ENCODE measurements at places on chromosomes 6 and 20.
A peak's percentile ranks its signal among the peaks of the same experiment; 100 is the strongest.

DNA sequence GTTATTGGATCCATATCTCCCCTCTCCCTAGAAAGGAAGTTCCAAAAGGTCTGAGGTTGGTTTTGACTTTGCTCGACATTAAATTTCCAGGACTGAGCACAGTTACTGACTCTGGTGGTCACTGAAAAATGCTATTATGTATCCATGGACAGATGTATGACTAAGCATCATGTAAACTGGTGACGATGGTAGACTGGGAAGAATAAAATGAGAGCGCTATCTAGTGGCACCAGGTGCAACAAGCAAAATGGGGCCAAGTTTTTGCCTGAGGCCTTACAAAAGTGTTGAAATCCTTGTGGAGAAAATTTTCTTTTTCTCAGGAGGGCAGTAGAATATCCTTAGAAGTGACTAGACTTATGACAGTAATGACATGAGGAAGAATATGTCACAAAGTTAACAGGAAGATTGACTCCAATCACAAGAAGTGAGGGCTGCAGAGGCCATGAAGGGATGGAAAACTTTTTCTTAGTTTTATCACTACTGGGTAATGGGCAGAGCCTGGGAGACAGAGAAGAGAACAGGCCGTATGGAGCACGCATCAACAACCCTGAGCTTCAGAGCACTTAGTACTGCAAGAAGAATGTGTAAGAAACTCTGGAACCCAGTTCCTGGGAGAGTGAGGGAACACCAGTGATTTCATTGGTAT, 88.9 kb upstream of the ELOVL5 start:
- peak; percentile 39 for DNase-seq

DNA sequence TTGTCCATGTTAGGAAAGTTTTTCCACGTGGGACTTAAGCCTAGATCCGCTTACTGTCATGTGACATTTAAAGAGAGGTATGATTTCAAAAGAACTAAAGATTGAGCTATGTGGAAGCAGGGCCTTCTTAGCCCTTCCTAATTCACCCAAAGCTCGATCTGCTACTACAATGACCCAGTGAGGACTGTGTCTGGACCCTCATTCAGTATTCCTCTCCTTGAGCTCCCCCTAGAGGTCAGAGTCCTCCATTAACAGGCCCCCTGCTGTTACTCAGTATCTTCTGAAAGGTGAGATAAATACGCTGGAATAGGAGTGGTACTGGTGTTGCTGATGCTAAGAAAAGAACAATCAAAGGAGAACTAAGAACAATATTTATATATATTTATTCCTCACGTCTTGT, 414.0 kb downstream of the GJA1 start:
- DNase-seq = no peak

DNA sequence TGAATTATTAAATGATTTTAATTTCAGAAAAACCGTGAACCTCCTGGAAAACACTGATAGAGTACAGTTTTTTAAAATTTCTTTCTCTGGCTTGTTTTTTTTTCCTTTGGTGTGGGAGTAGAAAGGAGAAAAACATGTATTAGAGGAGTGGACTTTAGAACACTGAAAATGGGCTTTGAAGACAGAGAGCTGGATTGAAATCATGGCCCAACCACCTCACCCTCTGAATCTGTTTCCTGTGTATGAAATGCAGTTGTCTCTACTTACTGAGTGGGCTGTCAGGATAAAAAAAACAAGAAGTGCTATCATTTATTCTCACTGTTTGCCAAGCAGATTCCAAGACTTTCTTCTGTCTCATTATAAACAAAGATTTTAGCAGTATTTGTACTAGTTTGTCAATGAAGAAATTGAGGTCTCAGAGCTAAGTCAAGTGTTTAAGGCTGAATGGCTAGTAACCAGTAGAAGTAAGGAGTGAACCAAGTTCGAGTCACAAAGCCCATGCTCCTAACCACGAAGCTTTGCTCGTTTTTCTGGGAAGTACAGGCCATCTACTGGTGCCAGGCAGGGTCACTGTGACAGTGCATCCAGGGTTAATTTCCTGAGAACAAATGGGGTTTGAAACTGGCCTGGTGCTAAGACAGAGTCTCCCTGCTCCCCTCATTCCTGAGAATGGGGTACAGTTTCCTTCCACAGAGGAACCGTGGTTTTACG, 256.4 kb downstream of the TMEM242 start:
- DNase-seq = no peak

DNA sequence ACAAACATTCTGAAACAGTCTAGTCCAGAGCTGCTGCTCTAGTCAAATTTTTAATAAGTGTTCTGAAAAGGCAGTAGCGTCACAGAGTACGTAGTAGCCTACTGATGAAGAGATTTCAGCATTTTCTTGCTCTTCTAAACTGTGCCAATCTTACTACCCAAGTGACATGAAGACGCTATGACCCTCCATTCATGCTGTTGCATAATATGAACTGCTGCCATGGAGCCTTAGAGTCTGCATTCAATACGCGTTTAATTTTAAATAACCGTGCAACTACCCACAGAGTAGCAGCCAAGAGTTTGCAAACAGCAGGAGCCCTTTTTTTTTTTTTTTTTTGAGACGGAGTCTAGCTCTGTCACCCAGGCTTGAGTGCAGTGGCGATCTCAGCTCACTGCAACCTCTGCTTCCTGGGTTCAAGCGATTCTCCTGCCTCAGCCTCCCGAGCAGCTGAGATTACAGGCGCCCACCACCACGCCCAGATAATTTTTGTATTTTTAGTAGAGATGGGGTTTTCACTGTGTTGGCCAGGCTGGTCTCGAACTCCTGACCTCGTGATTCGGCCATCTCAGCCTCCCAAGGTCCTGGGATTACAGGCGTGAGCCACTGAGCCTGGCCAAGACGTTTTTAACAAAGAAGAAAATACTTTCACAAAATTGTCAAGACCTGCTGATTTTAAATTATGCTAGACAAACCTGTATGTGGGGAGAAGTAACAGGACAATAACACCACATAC, 44.3 kb downstream of the EZR start:
- DNase-seq = no peak

GRCh38 chr6:35260591-35261570, 1.3 kb downstream of the ZNF76 start:
- no peak for DNase-seq

- no peak for DNase-seq
These were observed 23.5 kb upstream of the MAP3K7 start for GRCh38 chr6:90610301-90610750.

- DNase-seq = no peak
These were observed 162.8 kb downstream of the PTPRK start for GRCh38 chr6:128357392-128358130.

GRCh38 chr6:137426007-137426689, 68.0 kb downstream of the OLIG3 start:
- no peak for DNase-seq

DNA sequence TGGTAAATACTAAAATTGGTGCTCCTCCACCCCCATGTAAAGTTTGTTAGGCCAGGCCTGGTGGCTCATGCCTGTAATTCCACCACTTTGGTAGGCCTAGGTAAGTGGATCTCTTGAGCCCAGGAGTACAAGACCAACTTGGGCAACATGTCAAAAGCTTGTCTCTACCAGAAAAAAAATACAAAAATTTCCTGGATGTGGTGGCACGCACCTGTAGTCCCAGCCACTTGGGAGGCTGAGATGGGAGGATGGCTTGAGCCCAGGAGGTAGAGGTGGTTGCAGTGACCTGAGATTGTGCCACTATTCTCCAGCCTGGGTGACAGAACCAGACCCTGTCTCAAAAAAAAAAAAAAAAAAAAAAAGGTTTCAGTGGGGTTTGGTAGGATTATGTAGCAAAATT, 41.7 kb downstream of the ITCH start:
- no peak for DNase-seq

DNA sequence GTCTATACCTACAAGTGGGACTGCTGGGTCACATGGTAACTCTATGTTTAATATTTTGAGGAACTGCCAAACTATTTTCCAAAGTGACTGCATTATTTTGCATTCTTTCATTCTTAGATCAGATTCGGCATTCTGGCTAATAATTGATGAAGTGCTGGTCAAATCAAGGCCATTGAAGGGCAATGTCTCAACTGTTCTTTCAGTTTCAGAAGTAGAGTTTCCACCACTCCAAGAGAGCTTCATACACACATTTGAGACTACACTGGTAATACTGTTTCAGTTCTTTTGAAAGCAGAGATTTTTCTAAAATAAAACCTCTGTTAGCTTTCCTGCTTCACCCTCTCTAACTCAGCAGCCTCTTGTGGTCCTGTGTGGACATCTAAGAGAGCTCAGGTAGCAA, 154.5 kb downstream of the CFAP61 start:
- DNase-seq = no peak

GRCh38 chr6:105177556-105177955, 2.3 kb downstream of the POPDC3 start:
- DNase-seq = no peak

GRCh38 chr6:45527210-45527609, 149.5 kb upstream of the SUPT3H start:
- DNase-seq = no peak

DNA sequence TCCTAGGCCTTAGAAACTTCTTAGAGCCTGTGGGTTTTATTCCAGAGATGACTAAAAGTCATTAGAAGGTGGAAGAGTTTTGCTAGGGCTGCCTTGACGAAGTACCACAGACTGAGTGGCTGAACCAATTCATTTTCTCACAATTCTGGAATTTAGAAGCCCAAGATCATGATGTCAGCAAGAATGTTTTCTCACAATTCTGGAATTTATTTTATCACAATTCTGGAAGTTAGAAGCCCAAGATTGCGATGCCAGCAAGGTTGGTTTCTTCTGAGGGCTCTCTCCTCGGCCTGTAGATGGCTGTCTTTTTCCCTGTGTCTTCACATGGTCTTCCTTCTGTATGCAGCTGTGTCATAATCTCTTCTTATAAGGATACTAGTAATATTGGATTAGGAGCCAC, 672.9 kb upstream of the MARCKS start:
- no peak for DNase-seq

- DNase-seq = no peak
These were observed 124.7 kb upstream of the ZNF217 start for GRCh38 chr20:53718142-53719021.

DNA sequence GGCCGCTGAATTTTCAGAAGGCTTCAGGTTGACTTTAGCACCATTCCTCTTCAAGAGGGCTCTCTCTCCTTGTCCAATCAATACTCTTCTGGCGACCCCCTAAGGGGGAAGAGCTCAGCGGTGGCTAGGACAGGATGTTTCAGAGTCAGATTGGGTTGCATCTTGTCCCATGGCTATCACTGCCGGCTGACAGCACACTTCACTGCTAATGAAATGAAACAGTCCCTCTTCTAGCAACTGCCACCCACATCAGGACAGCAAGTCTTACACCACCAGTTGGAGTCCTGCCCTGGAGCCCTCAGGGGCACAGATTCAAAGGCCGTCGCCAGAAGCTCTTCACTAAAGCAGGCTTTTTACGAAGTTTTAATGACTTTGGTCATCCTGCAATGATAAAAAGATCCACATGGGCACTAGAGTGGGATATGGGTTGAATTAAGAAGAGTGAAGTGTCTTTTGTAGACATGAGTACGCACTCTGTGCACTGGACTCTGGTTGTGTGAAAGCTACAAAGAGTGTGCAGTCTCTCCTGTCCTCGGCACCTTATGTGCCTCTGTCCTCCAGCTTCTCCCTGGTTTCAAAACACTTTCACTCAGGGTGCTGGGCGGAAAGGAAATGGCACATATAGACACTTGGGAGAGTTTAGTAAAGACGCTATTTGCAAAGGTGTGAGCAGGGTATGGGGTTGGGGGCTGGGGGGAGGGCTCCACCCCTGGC, 66.1 kb upstream of the SLC22A16 start:
- DNase-seq = no peak

GRCh38 chr20:45752746-45753145, 30.6 kb downstream of the SPINT4 start:
- DNase-seq = no peak

- DNase-seq = no peak
These were observed 144.0 kb upstream of the TBX18 start for GRCh38 chr6:84908304-84908904.

GRCh38 chr6:167882244-167882643, 55.5 kb downstream of the AFDN start:
- no peak for DNase-seq

GRCh38 chr6:130843575-130844320, 16.5 kb downstream of the SMLR1 start:
- DNase-seq = no peak

- DNase-seq = no peak
These were observed 242.9 kb downstream of the TBX18 start for GRCh38 chr6:84521511-84521910.

DNA sequence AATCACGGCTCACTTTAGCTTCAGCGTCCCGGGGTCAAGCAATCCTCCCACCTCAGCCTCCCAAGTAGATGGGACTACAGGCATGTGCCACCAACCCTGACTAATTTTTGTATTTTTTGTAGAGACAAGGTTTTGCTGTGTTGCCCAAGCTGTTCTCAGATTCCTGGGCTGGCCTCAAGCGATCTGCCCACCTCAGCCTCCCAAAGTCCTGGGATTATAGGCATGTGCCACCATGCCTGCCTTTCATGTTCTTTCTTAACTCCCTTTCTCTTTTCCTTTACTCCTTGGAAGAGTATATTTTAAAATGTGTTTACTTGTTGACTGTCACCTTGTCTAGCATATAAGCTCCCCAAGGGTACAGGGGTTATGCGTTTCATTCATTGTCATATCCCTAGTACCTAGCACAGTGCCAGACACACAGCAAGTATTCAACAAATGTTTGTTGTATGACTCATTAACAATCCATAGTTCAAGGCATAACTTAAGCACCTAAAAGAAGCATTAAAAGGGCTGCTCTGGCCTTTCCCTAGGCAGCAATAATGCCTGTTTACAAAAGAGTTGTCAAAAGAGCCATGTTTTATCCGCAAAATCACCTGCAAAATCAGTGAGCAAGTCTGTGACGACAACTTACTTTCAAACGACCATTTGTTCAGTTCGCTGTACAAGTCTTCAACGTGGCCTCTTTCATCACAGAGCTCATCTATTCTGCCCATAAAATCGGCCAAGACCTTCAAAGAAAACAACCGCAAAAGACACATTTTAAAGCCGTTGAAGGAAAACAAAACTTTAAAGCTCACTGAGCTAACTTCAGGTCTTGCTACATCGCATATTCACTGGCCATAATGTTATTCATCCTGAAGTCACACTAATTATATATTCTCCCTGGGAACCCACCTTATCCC, 4.6 kb downstream of the CYP24A1 start:
- DNase-seq = no peak

- DNase-seq = no peak
These were observed 112.0 kb downstream of the ATXN1 start for GRCh38 chr6:16649241-16649640.

DNA sequence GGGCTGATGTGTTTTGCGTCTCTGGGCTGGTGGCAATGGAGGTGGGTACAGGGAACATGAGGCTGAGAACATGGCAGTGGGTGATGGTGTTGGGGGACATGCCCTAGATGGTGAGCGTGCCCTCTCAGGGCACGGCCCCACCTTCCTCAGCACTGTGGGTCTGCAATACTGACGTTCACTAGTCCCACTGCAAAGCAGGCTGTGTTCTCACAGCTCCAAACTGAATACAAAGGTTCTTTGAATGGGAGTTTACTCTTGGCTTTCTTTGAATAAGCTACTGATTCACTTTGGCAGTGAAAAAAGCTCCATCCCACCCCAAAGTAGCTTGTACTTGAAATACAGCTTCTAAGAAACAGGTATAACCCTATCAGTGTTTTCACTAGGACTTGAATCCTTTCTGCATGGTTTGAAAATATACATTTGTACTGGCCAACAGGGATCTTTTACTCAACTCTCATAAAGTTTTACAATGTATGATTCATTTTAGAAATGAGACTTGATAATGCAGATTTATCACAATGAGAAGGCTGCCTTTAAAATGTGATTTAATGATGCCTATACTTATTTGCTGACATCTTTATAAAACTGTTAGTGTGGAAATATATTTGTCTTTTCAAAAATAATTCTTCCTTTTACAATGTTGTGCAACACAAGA, 400.7 kb downstream of the ZFAND3 start:
- no peak for DNase-seq

- DNase-seq = no peak
These were observed 141.1 kb downstream of the PDSS2 start for GRCh38 chr6:107318100-107318736.

All from epithelial cell of prostate (primary cell).